WTC11 (cell line): ENCODE measurements at places on chromosomes 16 and 17. TPM values are rescaled to one million over a fixed set of nuclear protein-coding genes. Genes with fewer than 3 reads are reported as not detected.
A peak's percentile ranks its signal among the peaks of the same experiment; 100 is the strongest.

RAB11FIP4 gene
- 47.3 to 54.9 TPM (median 50.9 TPM) in 3 replicates for total RNA-seq

DNA sequence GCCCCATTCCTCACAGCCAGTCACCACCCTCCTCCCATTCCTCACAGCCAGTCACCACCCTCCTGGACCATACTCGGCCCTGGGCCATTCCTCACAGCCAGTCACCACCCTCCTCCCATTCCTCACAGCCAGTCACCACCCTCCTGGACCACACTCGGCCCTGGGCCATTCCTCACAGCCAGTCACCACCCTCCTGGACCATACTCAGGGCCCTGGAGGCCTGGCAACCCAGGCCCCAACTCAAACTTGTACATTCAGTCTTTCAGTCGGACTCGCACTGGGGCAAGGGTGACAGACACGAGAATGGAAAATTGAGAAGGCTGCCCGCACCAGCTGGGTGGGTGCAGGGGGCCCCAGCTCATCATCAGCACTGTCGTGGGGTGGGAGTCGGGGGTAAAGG, 30.4 kb upstream of the FOXK2 start:
- no peak for DNase-seq
- no peaks in the 10 kb centered on the region for H3K27me3 ChIP-seq
- no peak overlapping the region for H3K27ac ChIP-seq
- H3K4me3 ChIP-seq = no peak overlapping the region
- peaks cover 34% of the 10 kb centered on the region for H3K36me3 ChIP-seq

GRCh38 chr16:83004868-83005652, 378.3 kb downstream of the CDH13 start:
- peak; percentile 15 for DNase-seq
- H3K36me3 ChIP-seq = no peaks in the 10 kb centered on the region
- H3K4me3 ChIP-seq = no peak overlapping the region
- no peaks in the 10 kb centered on the region for H3K27me3 ChIP-seq

ZP2 gene
- total RNA-seq = 0.07 TPM in 1 of 3 replicates, not detected in the others

GRCh38 chr17:13957636-13958035, 111.7 kb upstream of the COX10 start:
- no peak overlapping the region for H3K4me3 ChIP-seq
- H3K4me1 ChIP-seq = no peaks in the 10 kb centered on the region
- no peaks in the 10 kb centered on the region for H3K36me3 ChIP-seq

DNA sequence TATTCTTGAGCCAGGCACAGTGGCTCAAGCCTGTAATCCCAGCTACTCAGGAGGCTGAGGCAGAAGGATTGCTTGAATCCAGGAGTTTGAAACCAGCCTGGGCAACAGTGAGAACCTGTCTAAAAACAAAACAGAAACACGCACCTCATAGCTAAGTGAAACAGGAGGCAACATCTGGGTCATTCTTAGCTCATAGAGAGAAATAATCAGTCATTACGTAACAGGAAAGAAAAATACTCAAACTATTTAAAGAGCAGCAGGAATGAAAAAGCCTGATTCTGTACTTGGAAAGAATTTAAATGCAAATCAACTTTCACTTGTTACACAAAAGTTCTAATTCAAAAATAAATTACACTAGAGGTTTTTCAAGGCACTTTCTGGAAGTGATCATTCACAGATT, 17.2 kb downstream of the CHCT1 start:
- H3K36me3 ChIP-seq = no peaks in the 10 kb centered on the region
- H3K27me3 ChIP-seq = no peaks in the 10 kb centered on the region; the same call in 1 of the 2 replicates

DNA sequence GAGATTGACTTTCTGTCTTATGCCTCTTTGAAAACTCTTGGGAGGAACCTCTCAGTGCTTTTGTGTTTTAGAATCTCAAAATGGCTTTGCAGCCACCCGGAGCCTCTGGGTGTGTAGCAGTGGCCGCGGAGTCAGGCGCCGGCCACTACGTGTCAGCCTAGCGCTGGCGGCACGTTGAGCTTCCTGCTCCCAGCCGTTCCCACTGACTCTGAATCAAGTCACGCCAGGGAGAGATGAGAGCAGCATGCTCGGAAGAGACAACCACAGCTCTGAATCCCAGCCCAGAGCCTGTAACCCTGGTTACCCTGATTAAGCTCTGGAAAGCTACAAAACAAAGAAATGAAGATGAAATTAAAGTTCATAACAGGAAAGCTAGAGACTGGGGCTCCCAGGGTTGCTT, 97.4 kb upstream of the CACNG5 start:
- no peaks in the 10 kb centered on the region for H3K27me3 ChIP-seq
- peak; percentile 54 for DNase-seq
- peaks cover 9% of the 10 kb centered on the region for H3K36me3 ChIP-seq
- no peak overlapping the region for H3K4me3 ChIP-seq

- H3K4me1 ChIP-seq = peaks cover 4% of the 10 kb centered on the region
- peak overlapping the region; percentile 77 for H3K4me3 ChIP-seq
- no peaks in the 10 kb centered on the region for H3K27me3 ChIP-seq
- H3K36me3 ChIP-seq = peaks cover 9% of the 10 kb centered on the region
- H3K27ac ChIP-seq = no peak overlapping the region
- peak; percentile 63 for DNase-seq
These were observed 428 bp downstream of the SGSM2 start for GRCh38 chr17:2337544-2338314.

NLRC3 gene
- 0.23 to 0.66 TPM (median 0.26 TPM) in 3 replicates for total RNA-seq

PRKCB gene
- 6.9 to 13.4 TPM (median 11.3 TPM) in 3 replicates for total RNA-seq

GRCh38 chr16:12965274-12965804, 63.9 kb downstream of the SHISA9 start:
- peaks cover 6% of the 10 kb centered on the region for H3K36me3 ChIP-seq
- H3K4me3 ChIP-seq = no peak overlapping the region
- peaks cover 6% of the 10 kb centered on the region for H3K4me1 ChIP-seq

CES5A gene
- total RNA-seq = not detected in 3 replicates

GRCh38 chr17:79444198-79444597, 166.7 kb downstream of the RBFOX3 start:
- H3K27me3 ChIP-seq = no peaks in the 10 kb centered on the region
- H3K27ac ChIP-seq = no peak overlapping the region
- peaks cover 4% of the 10 kb centered on the region for H3K36me3 ChIP-seq
- H3K4me1 ChIP-seq = no peaks in the 10 kb centered on the region

DNA sequence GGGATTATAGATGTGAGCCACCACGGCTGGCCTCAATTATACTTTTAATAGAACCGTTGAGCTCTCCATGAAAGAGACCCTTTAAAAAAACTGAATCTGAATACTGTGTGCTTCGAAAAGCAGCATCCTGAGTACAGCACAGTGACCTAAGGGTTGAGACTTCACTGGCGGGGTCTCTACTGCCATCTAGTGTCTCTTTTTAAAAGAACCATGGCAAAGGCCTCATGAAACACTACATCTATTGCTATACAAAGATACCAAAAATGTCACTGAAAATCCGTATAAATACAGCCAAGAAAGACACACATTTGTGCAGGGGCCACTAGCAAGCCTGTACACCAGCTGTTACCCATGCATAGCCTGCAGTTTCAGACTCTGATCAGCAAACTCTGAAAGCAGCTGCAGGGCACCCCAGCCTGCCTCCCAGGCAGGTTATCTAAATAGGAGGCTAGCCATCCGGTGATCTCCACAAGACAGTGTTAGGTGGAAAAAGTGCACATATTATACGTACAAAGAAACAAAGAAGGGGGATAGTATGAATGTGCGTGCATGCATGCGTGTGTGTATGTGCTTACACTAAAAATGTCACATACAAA, 35.3 kb downstream of the NPLOC4 start:
- peak; percentile 20 for DNase-seq
- no peaks in the 10 kb centered on the region for H3K4me1 ChIP-seq
- H3K4me3 ChIP-seq = no peak overlapping the region
- no peaks in the 10 kb centered on the region for H3K27me3 ChIP-seq

DNA sequence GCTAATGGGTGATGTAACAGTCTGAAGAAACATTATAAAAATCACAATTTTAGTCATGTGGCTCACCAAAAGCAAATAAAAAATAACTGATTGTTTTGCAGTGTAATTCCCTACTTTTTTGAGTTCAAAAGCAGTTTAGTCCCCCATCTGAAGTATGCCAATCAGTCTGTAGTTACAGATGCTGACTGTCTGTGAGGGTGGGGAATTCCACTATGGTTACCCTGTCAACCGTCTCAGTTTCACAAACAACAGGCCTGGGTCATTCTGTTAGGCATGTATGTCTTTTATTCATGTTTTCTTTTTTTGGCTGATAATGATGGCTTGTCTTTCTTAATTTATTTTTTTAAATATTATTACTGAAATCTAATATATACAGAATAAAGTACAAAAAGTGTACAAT, 69.3 kb downstream of the STXBP4 start:
- H3K27ac ChIP-seq = no peak overlapping the region
- H3K4me1 ChIP-seq = no peaks in the 10 kb centered on the region

DNA sequence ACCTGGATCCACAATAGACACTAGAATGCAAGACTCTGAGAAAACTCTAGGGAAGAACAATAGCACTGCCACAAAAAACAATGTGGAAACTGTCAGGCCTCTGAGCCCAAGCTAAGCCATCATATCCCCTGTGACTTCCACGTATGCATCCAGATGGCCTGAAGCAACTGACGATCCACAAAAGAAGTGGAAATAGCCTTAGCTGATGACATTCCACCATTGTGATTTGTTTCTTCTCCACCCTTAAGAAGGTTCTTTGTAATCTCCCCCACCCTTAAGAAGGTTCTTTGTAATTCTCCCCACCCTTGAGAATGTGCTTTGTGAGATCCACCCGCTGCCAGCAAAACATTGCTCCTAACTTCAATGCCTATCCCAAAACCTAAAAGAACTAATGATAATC, 39.2 kb upstream of the TNRC6C start:
- peaks cover 11% of the 10 kb centered on the region for H3K36me3 ChIP-seq
- peak overlapping the region; percentile 12 for H3K27ac ChIP-seq
- peaks cover 63% of the 10 kb centered on the region for H3K4me1 ChIP-seq
- H3K4me3 ChIP-seq = no peak overlapping the region

- H3K4me3 ChIP-seq = no peak overlapping the region
- H3K36me3 ChIP-seq = no peaks in the 10 kb centered on the region
- DNase-seq = no peak
- peaks cover 17% of the 10 kb centered on the region for H3K4me1 ChIP-seq
- no peaks in the 10 kb centered on the region for H3K27me3 ChIP-seq
These were observed 2.4 kb upstream of the CCL3L1 start for GRCh38 chr17:36198831-36199465.

DNA sequence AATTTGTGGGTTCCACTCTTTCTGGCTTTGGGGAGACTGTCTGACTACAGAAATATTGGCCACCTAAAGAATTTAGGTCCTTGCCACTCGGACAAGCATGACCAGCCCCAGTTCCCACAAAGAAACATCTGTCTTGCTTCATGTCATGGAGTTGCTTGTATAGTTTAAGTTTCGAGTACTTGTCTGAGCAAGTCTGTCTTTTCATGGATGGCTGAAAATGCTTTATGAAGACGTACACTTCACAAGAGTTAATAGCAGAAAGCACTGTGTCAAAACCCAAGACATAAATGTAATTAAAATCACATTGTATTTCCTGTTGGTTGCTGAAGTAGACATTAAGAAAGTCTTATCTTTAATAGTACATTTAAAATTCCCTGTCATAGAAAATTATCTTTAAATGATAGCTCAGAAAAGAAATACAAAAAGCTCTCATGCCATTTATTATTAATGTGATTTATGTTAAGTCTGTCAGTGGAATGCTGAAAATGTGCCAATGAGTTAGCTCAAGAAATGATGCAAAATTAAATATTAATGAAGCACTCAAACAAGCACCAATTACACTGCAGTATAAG, 29.8 kb upstream of the XYLT2 start:
- H3K36me3 ChIP-seq = peaks cover 3% of the 10 kb centered on the region; the same call in 1 of the 2 replicates
- no peak for DNase-seq
- H3K4me1 ChIP-seq = peaks cover 11% of the 10 kb centered on the region
- no peak overlapping the region for H3K4me3 ChIP-seq
- H3K27me3 ChIP-seq = peaks cover 9% of the 10 kb centered on the region

DNA sequence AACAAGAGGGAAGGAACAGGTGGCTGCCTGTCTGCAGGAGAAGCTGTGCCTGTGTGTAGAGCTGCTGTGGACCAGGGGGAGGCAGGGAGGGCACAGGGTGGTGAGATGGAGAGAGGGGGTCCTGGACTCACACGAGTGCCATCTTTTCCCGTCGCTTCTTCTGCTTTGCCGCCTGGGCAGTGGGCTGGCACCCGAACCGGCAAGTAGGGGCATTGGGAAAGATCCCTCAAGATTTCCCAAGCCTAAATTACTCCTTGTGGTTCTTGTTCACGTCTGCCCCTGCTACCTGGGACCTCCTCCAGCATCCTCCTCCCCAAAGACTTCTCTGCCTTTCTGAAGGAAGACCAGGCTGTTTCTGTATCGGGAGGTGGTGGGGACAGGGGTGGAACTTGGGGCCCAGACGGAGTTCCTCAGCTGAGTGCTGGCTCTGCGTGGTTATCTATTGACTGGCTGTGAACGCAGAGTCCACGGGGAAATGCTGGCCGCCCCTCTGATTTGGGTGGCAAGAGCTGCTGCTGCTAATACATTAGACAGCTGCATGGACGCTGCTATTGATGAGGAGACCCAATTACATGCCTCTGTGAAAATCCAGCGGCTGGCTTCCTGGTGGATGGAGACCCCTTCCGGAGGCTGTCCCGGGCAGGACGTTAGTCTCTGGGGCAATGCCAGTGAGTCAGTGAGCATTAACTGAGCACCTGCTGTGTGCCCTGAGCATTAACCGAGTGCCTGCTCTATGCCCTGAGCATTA, 114.5 kb downstream of the OR1D5 start:
- no peak overlapping the region for H3K27ac ChIP-seq
- no peaks in the 10 kb centered on the region for H3K27me3 ChIP-seq
- peaks cover 2% of the 10 kb centered on the region; the same call in 1 of the 2 replicates for H3K4me1 ChIP-seq
- no peak overlapping the region for H3K4me3 ChIP-seq

DNA sequence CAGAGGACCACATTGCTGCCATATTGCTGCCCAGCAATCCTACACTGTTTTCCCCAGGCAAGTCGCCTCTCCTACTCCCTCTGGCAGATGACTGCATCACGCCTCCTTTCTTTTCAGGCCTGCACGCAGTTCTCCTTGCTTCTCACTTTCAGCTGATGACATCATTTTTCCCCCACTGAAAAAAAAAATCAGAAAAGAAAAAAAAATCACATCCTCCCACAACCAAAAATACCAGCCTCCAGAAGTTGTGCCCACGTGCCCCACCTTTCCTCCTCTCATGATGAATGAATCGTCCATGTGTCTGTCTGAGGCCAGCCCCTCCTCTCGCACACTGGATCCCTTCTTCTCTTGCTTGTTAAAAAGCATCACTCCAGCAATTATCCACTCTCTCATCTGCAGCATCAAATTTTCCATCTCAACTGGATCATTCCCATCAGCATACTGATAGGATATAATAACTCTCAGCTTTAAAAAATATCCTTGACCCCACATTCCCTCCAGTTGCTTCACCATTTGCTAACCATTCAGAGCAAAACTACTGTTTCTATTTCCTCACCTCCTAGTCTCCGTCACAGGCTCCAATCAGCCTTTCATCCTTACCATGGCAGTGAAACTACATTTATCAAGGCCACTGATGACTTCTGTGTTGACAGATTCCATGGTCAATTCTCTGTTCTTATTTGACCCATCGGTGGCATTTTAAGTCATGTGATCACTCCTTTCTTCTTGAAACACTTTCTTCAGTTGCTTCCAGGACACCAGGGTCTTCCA, 30.1 kb upstream of the DYNLL2 start:
- no peak for DNase-seq
- no peak overlapping the region for H3K4me3 ChIP-seq
- H3K27me3 ChIP-seq = no peaks in the 10 kb centered on the region
- H3K27ac ChIP-seq = no peak overlapping the region
- no peaks in the 10 kb centered on the region for H3K4me1 ChIP-seq

- peak overlapping the region; percentile 66; the same call in 1 of the 2 replicates for H3K27ac ChIP-seq
- no peaks in the 10 kb centered on the region for H3K36me3 ChIP-seq
- DNase-seq = no peak
- no peaks in the 10 kb centered on the region for H3K27me3 ChIP-seq
These were observed 16.4 kb downstream of the PLCD3 start for GRCh38 chr17:45115871-45116270.
